ENCODE measurements at places on chromosomes 1 and 21.

DNA sequence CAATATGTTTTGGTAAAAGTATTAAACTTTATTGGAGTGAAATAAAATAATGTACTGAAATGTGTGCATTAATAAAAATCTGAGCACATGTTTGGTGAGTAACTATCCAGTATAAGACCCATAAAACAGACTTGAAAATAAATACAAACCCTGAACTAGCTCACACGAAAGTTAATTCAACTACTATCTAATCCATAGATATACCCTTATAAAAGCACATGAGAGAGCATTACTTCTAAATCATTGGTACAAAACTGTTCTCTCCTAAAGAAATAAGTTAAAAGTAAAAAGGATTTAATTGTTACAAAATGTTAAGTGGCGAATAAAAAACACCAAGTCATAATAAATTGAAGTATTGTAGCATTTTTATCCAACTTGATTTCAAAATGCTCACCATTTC is 295.6 kb downstream of the PTPRC start:
- DNase-seq = no peak

GRCh38 chr1:225657462-225657989 is 4.6 kb upstream of the ENAH start:
- DNase-seq = no peak

DNA sequence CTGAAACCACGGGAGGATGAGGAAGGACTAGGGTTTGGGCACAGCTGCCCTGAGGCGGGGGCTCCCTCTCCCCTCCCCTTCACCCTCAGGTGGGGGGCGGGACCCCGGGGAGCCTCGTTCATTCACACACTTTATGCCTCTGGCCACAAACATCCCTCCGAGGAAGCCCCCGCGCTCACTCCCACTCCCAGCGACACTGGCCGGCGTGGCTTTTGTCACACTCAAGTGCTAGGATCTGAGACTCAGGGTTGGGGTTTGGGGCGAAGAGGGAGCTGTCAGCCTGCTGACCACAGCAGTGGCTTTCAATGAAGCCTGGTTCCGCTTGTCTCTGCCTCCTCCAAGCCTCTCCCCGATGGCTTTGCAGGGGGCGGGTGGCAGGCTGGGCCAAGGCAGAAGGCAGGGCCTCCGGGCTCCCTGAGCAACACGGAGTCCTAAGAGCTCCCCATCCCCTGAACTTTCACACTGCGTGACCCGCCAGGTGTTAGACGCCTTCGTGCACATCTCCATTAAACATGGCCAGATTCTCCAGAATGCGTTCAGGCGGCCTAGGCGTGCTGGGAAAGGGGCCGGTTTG is 178.1 kb downstream of the NPHP4 start:
- no peak for DNase-seq

DNA sequence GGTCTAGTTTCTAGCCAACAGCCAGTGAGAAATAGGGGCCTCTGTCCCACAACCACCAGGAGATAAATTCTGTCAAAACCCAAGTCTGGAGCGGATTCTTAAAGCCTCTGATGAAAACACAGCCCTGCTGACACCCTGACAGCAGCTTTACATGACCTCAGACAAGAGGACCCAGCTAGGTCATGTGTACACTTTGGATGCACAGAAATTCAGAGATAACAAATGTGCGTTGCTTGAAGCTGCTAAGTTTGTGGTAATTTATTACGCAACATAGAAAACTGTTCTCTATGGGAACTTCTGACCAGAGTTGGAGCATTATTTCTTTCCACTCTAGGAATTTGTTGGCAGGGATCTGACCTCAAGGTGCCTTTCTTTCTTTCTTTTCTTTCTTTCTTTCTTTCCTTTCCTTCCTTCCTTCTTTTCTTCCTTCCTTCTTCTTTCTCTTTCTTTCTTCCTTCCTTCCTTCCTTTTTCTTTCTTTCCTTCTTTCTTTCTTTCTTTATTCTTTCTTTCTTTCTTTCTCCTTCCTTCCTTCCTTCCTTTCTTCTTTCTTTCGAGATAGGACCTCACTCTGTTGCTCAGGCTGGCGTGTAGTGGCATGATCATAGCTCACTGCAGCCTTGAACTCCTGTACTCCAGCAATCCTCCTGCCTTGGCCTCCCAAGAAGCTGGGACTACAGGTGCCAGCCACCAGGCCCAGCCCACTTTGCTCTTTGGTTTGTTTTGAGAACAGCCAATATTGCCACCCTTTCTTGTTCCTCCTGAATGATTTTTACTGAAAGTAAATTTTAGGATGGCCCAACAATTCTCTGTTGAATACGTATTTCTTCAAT is 14.9 kb upstream of the HMGCS2 start:
- DNase-seq = no peak

DNA sequence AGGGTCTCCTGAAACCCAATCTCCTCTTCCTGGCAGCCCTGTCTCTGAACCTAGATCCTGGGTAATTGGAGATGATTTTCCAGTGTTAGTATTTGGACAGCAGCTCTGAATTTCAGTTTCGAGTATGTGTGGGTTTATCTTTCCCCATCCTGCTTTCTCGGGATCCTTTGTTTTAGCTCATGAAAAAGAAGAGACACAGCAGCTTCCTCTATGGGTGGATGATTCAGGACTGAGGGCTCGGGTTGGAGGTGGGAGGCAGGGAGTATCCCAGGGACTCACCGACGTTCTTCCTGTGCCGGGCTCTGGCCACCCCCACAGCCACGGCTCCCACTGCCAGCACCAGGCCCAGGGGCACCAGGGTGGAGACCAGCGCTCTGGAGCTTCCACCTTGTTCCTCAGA is 10.4 kb upstream of the FCMR start:
- DNase-seq = no peak

- DNase-seq = no peak
These were observed 297.0 kb upstream of the NCAM2 start for GRCh38 chr21:20701235-20701634.

DNA sequence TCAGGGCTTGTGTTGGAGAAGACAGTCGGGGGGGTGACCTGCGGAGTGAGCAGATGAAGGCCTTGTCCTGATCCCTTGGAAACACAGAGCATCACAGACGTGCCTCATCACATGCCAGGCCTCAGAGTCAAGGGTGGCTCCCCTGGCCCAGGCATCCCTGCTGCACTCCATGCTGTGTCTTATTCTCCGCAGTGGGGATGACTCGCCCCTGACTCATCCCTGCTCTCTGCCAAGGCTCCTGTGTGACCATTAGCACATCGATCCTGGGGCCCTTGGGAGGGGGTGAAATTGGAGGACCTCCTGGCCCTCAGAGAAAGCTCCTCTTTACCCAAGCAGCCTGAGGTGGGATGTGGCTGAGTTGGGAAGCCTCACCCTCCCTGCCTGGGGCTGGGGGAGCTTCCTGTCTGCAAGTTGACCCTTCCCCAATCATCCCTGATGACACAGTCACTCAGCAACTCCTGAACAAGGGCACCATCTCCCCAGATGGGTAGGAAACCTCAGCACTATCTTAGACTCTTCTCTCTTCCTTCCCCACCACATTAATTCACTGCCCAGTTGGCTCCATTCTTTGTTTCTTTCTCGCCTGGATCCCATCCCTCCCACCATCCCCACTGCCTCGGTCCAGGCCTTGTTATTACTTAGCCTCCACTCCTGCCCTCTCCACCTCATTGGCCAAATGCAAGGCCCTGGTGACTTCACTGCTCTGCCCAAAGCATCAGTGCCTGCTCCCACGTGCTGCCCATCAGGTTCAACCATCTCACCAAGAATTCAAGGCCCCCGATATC is 74.6 kb downstream of the CAMK2N1 start:
- no peak for DNase-seq

- DNase-seq = no peak
These were observed 50.5 kb downstream of the CD2 start for GRCh38 chr1:116804736-116805135.

DNA sequence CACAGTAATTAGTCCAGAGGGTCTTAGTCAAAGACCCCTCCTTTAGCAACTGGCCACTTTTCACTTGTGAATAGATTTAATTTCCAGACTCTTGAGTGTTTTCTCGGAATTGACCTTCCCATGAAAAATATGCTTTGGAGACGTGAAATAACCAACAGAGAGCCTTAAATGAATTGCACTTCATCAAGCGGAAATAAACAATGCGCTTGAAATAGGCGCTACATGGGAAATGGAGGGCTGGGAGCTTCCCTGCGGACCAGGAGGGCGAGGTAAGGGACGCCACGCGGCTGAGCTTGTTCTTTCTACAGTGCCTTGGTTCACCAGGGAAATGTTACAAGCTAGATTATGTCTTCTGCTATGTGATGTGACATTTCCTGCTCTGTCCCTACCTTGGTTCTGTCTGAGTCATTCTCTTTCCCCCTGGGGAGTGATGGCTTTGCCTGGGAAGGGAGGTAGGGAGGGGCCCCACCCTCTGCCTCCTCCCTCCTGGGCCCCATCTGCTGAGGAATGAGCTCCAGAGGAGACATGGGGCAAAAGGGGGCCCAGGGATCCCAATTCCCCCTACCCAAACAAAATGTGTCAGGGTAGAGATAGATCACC is 619.3 kb downstream of the PTPRU start:
- DNase-seq = no peak

GRCh38 chr21:19458295-19458694 is 1054.7 kb upstream of the TMPRSS15 start:
- DNase-seq = no peak

GRCh38 chr1:196128835-196129234 is 479.4 kb downstream of the KCNT2 start:
- DNase-seq = no peak

DNA sequence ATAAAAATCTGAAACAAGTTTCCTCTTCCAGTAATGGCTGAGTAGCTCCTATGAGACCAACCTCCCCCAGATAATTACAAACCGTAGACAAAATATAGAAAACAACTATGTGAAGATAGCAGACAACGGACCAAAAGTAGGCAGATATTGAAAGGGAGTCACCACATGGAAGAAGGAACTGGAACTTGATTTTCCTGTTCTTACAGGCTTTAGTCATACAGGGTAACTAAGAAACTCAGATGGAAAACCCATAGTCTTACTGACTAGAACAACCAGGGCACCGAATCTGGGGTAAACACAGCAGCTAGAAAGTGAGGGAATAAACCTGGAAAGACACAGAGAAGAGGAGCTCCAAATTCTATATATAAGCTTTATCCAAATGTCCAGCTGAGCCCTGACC is 26.0 kb downstream of the LMX1A start:
- DNase-seq = no peak

- no peak for DNase-seq
These were observed 7.7 kb upstream of the PTGFRN start for GRCh38 chr1:116902027-116902426.

DNA sequence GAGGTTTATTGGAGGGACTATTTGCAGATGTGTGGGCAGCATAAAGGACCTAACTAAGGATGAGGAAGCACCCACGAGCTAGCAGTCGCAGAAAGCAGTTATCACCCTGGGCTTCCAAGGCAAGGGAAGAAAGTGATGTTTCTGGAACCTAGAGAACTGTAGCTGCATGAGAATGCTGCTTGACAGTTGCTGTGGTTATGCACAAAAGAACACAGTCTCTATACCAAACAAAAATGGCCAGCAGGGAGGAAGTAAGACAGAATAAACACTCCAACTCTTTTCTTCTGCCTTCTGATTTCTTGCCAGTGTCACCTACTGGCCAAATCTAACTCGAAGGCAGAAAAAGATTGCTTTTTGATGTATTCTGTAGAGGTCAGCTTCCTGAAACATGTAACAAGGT is 190.2 kb downstream of the RASAL2 start:
- no peak for DNase-seq

- DNase-seq = no peak
These were observed 43.3 kb downstream of the LRRC53 start for GRCh38 chr1:74468982-74469603.

DNA sequence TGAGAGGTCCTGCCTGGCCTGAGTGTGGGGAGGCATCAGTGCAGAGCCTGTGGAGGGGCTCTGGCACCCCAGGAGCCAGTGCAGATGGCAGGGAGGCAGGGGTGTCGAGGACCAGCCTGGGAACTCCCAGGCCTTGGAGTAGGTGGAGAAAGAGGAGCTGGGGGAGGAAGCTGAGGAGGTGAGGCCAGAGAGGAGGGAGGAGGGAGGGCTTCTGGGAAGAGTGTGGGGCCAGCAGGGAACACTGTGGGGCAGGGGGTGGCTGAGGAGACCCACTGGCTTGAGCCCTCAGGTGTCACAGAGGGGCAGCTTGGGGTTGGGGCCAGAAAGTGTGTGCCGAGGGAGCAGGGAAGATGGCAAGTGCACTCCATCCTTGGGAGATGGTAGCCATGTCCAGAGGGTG is 3.8 kb downstream of the COQ8A start:
- DNase-seq = no peak

DNA sequence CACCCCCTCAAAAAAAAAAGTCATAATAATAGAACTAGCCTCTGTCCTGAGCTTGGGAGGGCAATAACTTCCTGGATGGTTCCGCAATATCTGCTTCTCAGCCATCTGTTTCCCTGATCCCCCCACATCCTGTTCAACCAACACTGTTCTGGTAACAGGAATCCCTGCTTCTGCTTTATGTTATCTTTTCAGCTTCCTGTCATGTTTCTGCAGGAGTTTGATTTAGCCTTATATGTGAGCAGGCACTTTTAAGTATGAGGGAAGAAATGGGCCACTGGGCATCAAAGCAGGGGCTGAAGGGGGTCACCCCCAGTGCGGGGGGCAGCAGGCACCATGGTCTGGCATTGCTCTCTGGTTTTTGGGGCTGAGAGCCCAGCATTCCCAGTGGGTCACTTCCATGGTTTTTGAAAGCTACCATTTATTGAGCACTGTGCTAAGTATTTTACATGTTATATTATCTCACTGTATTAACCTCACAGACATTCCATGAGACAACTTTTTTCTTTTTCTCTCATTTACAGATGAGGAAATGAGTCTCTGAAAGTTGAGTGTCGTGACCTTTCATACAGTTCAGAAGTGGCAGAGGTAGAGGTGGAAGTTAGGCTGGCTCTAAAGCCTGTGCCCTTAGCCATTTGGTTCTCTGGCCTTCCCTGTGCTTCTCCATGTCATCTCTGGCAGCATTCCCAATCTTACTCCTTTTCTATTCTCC is 61.9 kb downstream of the DNTTIP2 start:
- DNase-seq = no peak

GRCh38 chr1:82578086-82578726 is 777.5 kb downstream of the ADGRL2 start:
- DNase-seq = no peak

DNA sequence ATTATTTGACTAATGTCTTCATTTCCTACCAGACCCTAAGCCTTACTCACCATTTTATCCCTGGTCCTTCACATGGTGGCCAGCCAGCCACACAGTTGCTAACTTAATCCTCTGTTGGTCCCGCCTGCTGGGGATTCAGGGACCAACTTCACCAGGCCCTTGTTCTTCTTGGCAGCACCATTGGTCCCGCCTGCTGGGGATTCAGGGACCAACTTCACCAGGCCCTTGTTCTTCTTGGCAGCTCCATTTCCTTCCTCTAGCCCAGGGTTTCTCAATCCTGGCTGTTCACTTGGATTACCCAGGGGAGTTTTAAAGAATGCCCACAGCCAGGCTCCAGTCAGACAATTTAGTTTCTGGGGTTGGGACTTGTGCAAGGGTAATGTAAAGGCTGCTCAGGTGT is 233.1 kb upstream of the CSF3R start:
- no peak for DNase-seq

- DNase-seq = no peak
These were observed 61.2 kb downstream of the SYT6 start for GRCh38 chr1:114092186-114093062.
